Sciatic nerve (tissue), 2 donors: ENCODE measurements at places on chromosomes 1 and 21. TPM values are rescaled to one million over a fixed set of nuclear protein-coding genes. Genes with fewer than 3 reads are reported as not detected.
A peak's percentile ranks its signal among the peaks of the same experiment; 100 is the strongest.

DNA sequence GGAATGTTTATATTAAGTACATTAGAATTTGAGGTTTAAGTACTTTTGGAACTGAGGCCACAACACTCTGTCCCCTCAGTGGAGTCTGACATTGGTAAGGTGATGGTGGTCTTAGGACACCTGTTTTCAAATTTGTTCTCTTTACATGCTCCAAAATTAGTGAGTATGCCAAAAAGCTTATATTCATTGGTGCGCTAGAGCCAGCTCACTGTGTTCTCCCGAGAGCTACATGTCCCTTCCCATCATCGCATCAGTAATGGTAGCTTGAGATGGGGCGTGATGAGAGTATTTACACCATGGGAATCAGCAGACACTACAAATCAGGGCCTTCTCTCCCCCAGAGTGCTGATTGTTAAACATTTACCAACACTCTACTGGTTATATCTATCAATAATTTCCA lies 19.5 kb downstream of the ETS2 start:
- DNase-seq, result no peak

- no peak for DNase-seq
Observed at GRCh38 chr1:85374160-85374559, 90.8 kb downstream of the DDAH1 start.

- no peak for DNase-seq
Observed at GRCh38 chr1:178323067-178323466, 173.7 kb downstream of the CLEC20A start.

GRCh38 chr21:39060485-39061083 lies 122.7 kb downstream of the PSMG1 start:
- no peak for DNase-seq

DNA sequence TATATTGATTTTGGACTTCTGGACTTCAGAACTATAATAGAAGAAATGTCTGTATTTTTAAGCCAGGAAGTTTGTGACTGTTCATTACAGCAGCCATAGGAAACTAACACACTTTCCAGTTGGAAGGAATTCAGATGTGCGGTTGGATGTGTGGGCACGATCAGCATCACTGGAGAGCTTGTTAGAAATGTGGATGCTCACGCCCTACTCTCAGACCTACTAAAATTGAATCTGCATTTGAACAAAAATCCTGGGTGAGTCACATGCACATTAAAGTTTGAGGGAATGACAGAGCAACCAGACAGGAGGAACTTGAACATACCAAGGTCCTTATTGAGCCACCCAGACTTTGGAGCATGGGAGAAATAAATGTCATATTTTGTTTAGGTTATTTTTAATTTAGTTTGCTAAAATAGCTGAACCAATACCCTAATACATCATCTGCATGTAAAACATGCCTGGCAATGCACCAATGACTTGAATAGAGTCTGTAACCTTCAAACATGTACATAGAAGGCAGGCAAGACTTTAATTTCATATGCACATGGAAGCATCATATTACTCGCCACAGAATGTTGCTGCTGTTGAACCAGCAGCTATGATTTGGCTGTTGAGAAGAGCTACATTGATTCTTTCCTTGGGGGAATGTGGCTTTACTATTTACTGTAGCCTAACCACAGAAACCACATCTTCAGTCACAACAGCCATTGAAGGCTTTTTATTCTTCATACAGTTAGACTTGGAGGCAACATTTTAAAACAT lies 346.2 kb downstream of the BARHL2 start:
- DNase-seq, result no peak

DNA sequence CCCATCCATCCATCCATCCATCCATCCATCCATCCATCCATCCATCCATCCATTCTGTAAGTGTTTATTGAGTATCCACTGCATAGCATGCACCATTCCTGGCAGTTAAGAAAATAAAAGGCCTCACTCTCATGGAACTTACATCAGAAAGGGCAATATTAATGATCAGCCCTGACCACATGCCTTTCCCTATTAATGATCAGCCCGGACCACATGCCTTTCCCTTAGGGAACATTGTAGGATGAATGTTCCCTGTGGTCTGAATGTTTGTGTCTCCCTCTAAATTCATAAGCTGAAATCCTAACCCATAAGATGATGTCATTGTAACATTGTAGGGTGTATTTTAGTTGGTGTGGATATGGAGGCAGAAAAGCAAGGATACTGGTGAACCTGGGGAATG lies 365.8 kb downstream of the KIF26B start:
- no peak for DNase-seq

DNA sequence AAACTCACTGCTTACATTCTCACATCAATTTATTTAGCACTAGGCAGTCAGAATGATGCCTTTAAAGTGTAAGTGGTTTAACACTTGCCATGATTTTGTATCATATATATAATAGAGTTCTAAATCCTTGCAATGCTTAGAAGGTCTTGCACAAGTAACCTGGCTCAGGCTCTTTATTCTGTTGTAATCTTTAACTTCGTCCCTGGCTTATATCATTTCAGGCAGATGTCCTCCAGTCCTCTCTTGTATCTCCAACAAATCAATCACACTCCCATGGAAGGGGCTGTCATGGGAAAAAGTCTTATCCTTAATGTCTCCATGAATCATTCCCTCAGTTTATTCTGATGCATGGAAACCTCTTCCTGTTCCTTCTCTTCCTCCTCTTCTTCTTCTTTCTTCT lies 841.6 kb upstream of the B3GALT2 start:
- DNase-seq, result no peak

DNA sequence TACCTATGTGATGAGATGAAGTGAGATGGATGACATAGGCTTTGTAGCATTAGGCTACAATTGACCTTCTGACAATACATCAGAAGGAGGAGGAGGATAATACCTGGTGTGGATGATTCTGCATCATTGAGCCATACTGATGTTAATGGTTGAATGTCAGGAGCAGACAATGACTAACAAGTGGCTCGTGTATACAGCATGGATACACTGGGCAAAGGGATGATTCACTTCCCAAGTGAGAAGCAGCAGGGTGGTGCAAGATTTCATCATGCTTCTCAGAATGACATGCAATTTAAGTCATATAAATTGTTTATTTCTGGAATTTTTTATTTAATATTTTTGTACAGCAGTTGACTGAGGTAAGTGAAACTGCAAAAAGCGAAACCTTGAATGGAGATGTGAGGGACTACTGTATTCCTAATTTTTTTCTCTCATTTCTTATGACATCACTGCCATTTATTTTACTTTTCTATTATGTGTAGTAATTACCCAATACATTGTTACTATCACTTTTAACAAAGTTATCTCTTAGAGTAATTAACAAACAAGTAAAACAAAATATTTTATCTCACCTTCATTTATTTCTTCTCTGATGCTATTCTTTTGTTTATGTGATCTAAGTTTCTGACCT lies 34.4 kb upstream of the COP1 start:
- no peak for DNase-seq

DNA sequence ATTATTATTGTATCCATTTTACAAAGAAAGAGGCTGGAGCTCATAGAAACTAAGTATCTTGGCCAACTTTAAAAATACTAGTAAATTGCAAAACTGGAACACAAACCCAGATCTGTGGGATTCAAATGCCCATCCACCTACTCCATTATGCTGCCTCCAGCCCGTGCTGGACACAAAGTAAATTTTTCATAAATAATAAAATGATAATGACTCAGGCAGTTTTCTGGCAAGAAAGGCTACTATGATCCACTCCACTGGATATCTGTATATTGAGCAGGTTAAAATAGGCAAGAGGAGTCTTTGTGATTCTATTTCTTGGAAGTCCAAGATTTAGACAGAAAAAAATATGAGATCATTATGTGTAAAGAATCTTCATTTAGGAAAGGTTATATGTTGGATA lies 138.3 kb upstream of the DUSP10 start:
- no peak for DNase-seq

DNA sequence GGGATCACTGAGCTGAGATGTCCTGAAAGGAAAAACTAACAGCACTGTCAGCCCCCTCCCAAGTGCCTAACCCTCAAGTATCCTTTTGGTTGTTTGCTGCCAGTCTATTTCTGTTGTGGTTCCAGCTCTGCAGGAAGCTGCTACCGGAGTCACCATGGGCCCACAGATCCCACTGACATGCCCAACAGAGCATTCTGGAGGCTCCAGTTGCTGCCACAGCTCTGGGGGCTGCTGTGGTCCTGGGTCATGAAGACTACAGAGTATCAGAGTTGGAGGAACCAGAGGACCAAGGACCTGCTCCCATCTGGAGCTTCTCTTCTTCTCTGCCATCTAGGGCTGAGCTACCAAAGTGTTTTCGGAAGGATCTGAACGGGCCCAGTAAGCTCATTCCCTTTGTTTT lies 910 bp downstream of the LCE3A start:
- DNase-seq, result no peak

GRCh38 chr1:204130981-204131892 lies 20.6 kb downstream of the ETNK2 start:
- no peak for DNase-seq

GRCh38 chr21:33397717-33398116 lies 5.5 kb upstream of the IFNGR2 start:
- DNase-seq, result no peak

DNA sequence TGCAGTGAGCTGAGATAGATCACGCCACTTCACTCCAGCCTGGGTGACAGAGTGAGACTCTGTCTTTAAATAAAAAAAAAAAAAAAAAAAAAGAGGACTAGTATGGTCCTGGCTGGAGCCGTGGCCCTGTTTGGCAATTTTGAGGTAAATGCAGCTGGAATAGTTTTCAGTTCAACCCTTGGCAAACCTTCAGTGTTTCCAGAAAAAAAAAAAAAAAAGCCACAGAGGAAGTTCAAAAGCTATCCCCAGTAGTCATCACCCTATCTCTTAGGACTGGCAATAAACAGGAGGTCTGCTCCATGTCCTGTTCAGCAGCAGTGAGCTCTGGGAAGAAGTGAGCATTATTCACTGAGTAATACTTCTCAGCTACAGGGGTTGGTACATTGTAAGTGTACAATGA lies 56.8 kb upstream of the ERRFI1 start:
- no peak for DNase-seq

- peak; percentile 66 for DNase-seq
Observed at GRCh38 chr21:17613242-17613676, 558 bp upstream of the BTG3 start.

DNA sequence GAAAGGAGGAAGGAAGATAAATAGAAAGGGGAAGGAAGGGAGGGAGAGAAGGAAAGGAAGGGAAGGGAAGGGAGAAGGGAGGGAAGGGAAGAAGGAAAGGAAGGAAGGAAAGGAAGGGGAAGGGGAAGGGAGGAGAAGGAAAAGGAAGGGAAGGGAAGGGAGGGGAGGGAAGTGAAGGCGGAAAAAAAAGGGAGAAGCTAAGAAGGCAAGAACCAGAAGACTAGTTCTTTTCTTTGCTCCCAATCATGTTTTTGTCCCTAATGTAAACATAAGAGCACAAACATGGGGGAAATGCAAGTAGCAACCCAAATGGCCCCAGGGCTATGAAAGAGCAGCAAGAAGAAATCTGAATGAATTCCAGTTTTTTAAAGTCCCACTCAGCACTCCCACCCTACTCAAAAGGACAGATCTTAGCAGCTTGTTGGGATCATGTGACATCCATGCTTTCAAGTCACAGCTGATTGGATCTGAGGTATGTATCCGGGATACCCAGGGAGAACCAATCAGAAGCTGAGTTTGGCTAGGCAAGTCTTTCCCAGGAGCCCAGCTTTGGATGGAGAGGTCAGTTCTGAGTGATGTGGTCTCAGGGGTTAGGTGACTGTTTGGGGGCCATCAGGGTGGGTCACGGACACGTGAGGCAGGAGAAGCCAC lies 24.2 kb upstream of the FHAD1 start:
- DNase-seq, result peak; percentile 30

DNA sequence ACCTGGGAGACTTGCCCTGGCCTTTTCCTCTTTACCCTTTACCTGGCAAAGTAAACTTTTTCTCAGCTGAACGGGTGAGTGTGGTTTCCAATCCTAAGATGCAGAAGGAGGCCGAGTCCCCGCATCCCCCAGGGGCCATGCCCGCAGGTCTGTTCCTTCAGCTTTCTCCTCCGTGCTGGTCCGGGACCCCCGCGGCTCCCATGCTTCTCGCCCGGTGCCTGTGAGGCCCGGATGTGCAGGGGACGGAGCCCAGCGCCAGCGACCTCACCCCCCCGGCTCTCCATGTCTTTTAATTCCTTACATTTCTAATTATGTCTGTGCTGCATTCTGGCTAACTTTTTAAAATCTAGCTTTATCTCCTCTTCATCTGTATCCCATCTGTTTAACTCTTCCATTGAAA lies 21.5 kb upstream of the SCYL3 start:
- DNase-seq, result no peak

DNA sequence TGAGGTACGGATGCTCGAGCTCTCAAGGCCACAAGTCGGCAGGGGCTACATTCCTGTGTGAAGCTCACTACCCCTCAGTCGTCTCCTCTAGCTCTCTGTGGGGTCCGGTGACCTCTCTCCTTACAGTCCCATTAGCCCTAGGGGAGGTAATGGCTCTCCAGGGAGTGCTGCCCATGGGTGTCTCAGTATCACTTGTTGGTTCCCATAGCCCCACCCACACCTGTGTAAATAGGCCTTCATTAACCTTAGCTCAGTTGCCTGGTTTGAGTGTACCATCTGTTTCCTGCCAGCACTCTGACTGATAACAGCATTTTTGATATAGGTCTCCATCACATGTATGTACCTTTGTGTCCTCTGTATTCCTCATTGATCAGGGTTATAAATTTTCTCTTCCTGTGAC lies 133.2 kb upstream of the KCNJ15 start:
- no peak for DNase-seq

GRCh38 chr1:11134898-11135266 lies 35.2 kb upstream of the EXOSC10 start:
- no peak for DNase-seq

DNA sequence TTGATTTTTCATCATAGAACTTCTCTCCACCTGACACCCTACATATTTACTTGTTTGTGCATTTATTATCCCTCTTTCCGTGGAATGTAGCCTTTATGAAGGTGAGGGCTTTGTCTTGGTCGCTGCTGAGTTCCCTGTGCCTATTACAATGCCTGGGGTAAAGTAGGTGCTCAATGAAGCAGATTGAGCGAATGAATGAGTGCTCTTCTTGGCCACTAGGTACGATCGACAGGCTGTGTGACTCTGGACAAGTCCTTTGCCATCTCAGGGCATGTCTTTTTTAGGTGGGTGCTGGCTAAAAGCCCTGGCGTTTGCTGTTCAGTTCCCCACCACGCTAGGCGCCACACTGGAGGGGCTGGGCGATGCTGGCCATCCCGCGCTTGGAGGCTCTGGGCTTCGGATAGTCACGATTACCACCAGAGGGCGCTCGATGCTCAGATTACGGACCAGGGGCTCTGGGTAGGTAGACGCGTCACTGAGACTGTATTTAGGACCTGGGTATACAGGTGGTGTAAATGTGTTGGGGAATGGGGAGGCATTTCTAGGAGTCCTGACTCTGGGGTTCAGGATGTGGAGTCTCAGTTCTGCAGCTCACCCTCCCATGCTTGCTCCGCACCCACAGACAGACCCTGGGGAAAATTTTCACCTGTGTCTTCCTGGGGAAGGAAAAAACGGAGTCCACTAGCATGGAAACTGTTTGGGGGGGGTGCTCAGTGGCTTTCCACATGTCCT lies 71.0 kb upstream of the CSF3R start:
- DNase-seq, result peak; percentile 78

GRCh38 chr1:29292344-29292743 lies 56.0 kb downstream of the PTPRU start:
- DNase-seq, result no peak

STIL gene
- total RNA-seq, result 1.7 TPM

PLA2G2F gene
- total RNA-seq, result not detected

CFH gene
- 299 TPM for total RNA-seq

SYT11 gene
- 45.0 TPM for total RNA-seq

POLR3GL gene
- total RNA-seq, result 22.3 TPM

ZMYND12 gene
- 1.6 TPM for total RNA-seq

ATP6V1G3 gene
- not detected for total RNA-seq

VWA5B1 gene
- total RNA-seq, result not detected
